ENCODE measurements at places on chromosomes 4 and X.

GRCh38 chrX:46582325-46582724 is 8.8 kb downstream of the CHST7 start:
- DNase-seq: no peak

DNA sequence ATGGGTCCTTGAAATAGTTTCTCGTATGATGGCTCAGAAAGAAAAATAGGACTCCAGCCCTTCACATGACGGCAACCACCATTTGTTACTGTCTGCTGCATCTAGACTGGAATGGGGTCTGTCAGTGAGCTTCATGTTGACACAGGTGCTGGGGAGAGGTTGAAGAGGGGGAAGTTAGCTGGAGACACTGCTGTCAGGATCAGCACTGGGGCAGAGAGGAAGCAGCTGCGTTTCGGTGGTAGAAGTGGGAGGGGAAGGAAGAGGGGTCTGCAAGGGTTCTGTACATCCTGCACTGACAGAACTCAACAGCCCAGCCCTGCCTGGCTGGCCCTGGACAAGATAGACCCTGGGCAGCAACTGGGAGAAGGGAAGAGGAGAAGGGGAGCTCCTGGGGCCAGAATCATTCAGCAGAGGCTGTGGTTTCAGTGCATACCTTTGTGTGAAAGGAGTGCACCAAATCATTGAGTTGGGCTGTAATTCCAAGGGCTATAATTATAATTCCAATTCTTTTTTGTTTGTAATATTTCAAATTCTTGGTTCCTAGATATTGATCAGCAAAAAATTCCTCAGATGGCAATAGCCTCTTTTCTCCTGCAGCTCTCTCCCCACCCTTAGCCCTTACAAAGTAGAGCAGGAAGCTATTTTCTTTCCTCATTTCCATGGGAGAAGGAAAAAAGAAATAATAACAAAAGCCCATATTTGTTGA is 119.4 kb upstream of the C1GALT1C1 start:
- DNase-seq: no peak

DNA sequence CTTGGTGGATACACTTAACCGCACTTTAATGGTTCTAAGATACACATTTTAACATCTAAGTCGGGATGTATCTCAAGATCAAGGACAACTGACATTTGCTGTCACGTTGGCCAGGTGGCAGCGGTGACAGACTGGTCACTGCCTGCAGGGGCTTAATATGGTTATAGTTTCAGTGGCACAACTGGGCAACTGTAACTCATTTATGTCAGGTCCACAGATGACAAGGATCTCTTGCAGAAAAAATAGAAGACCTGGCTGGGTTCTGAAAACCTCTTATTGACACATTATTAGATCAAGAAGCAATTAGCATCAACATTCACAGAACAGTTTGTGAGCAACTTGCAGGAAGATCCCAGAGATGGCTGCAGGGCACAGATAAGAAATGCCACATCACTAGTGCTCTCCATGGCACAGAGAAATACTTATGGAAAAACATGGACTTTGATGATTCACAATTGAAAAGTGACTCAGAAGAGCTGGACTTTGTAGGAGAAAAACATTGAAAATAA is 99.6 kb upstream of the SORBS2 start:
- no peak for DNase-seq

DNA sequence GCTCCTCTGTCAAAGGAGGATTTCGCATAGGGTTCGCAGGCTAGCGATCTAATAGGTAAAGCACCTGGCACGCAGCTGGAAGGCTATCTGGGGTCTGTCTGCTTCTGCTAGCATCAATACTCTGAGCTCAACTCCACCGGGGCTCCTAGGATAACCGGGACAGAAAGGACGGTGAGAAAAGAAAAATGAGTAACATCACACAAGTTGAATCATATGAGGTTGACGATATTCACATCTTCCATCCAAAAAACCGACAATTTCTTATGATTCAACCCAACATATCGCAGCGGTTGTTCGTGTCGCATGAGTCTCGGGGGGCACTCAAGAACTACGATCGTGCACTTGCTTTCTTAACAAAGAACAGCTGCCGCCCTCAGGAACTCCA is 1.8 kb downstream of the PROM1 start:
- DNase-seq: no peak

GRCh38 chr4:188008377-188008776 is 12.8 kb downstream of the ZFP42 start:
- no peak for DNase-seq

GRCh38 chrX:129661369-129661768 is 6.6 kb upstream of the APLN start:
- no peak for DNase-seq

DNA sequence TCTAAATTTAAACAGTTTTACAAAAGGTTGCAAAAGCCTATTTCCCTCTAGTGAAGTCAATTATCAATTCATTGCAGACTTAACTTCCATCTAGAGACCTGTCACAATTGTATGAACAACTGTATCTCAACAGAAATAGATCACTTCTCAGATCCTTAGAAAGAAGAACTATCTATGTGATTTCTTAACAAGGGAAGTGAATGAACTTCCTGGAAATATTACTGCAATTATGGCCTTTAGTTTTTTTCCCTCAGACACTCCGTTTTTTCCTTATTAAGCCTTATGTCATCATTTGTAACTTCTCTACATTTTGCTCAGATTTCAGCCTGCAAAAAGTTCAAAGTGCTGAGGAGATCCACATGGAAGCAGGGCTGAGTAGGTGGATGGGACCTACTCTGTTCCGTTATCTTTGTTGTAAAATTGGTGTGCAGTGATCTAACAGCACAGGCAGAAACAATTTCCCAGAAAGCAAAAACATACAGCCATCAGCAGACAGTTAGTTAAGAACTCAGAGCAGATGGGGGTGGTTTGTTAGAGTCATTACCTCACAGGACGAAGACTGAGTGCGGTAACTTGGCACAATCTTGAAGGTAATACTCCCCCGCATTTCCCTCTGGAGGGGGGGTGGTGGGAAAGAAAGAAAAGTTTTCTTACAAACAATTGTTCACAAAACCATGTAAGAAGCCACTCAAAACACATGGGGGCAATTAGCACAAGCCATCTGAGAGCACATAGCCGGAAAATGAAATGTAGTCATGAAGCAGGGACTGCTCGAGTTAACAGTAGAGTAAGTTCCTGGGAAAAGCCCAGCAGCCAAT is 112.3 kb downstream of the NYX start:
- peak; percentile 2 for DNase-seq

- no peak for DNase-seq
These were observed 16.7 kb downstream of the IRF2 start for GRCh38 chr4:184457535-184458249.

DNA sequence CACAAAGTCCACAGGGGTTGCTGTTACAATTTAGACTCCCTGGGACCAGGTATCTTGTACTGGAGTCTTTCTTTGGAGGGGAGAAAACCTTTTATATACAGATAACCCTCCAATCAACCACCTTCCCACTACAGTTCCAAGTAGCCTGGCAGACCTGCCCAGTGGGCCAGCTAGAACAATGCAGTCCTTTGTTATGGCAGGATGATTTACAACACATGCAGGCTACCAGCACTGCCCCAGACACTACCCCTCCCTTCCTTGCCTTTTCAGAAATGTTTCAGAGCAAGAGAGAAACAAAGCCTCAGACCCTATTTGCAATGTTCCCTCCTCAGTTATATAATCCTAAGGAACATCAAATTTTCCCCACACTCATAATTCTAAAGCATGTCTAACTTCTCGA is 11.1 kb downstream of the RASL11B start:
- DNase-seq: no peak

- no peak for DNase-seq
These were observed 17.6 kb downstream of the THAP9 start for GRCh38 chr4:82918091-82918490.

- no peak for DNase-seq
These were observed 2.4 kb upstream of the FAM53A start for GRCh38 chr4:1686440-1687036.

GRCh38 chr4:160414496-160414895 is 1311.6 kb downstream of the RAPGEF2 start:
- DNase-seq: no peak

DNA sequence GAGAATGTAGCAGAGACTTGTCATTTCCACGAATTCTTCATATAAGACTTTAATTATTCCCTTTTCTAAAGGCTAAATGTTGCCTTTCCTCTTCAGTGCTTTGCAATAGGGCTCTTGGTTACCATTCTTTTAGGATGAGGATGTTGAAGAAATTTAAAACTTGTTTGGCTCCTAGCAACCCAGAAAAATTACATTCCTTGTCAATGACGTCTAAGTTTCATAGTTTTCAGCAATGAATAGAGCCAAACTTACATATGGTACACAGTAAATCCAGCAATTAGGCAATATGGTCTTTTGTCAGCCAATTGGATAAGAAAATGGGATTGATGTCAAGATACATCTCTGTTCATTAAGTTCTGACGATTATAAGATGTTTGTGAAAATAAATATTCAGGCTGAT is 1639.6 kb upstream of the PCDH10 start:
- DNase-seq: no peak

- DNase-seq: no peak
These were observed 676.3 kb upstream of the BOD1L1 start for GRCh38 chr4:14303856-14304255.

DNA sequence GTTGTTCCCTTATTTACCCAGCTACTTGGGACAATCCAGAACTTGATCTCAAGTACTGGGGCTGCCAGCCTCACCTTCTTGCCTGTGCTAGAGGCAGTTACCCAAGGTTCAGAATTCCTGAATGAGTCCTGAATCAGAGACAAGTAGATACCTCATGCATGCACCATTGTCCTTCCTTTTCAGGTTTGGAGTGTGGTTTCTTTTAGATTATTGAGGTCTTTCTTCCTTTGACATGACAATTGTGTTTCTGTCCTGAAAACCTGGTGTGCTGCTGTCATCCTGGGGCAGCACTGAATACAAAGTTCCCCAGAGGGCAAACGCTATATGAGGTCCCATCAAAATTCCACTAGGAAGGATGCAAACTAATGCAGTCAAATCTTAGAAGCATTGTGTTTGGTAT is 3.5 kb downstream of the CXCL2 start:
- DNase-seq: no peak
